NCI-H187 (cell line): ENCODE measurements at places on chromosomes 3 and 15.

- no peak for DNase-seq
Measured at GRCh38 chr3:126680667-126681055, 23.4 kb upstream of the CHCHD6 start.

- no peak for DNase-seq
Measured at GRCh38 chr3:123414973-123415775, 33.7 kb downstream of the ADCY5 start.

DNA sequence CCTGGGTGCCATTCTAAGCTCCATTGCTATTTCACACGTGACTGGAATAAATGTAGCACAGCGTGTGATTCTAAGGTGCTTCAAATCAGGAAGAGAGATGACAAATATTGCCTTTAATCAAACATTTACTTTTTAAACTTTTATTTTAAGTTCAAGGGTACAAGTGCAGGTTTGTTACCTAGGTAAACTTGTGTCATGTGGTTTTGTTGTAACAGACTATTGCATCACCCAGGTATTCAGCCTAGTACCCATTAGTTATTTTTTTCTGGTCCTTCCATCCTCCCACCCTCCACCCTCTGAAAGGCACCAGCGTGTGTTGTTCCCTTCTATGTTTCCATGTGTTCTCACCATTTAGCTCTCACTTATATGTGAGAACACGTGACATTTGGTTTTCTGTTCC lies 510.8 kb downstream of the PLOD2 start:
- no peak for DNase-seq

GRCh38 chr3:59775106-59775505 lies 725.3 kb upstream of the CFAP20DC start:
- no peak for DNase-seq

DNA sequence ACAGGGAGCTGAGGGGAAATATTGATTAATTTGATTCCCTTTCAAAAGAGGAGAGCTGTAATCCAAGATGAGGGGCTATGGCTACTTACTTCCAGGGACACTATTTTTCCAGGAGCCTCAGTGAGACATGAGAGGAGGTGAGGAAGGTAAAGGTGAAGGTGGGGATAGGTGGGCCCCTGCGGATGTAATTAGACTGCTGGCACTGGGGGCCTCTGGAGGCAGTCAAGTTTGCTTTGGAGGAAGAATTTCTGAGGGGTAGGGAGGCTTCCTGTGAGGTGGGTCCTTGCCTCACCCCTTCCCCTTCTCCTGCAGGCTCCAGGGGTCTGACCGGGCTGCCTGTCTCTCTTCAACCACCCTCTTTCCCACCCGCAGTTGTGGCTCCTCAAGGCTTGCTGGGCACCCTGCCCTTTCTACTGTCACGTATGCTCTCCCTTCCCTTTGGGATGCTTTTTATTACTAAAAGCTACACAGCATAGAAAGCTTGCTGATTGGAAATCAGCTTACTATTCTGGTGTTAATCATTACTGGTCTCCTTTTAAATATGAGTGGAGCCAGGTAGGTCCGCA lies 22.5 kb downstream of the GASK1A start:
- DNase-seq: no peak

GRCh38 chr15:80834402-80834801 lies 55.2 kb downstream of the CEMIP start:
- DNase-seq: no peak

- no peak for DNase-seq
Measured at GRCh38 chr3:150248116-150248887, 159.8 kb upstream of the TSC22D2 start.

DNA sequence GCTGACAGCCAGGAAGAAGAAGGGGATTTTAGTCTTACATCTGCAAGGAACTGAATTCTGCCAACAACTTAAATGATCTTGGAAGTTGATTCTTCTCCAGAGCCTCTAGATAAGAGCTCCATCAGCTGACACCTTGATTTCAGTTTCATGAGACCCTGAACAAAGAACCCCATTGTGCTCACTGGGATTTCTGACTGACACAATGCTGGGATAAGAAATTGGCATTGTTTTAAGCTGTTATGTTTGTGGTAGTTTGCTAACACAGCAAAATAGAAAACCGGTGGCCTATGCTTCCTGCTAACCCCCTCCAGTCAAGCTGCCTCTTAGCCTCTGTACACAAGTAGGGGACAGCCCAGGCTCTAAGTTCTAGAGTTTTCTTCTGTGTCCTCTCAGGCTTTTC lies 36.2 kb downstream of the MASP1 start:
- no peak for DNase-seq

- no peak for DNase-seq
Measured at GRCh38 chr3:172562871-172563865, 39.9 kb upstream of the TNFSF10 start.

DNA sequence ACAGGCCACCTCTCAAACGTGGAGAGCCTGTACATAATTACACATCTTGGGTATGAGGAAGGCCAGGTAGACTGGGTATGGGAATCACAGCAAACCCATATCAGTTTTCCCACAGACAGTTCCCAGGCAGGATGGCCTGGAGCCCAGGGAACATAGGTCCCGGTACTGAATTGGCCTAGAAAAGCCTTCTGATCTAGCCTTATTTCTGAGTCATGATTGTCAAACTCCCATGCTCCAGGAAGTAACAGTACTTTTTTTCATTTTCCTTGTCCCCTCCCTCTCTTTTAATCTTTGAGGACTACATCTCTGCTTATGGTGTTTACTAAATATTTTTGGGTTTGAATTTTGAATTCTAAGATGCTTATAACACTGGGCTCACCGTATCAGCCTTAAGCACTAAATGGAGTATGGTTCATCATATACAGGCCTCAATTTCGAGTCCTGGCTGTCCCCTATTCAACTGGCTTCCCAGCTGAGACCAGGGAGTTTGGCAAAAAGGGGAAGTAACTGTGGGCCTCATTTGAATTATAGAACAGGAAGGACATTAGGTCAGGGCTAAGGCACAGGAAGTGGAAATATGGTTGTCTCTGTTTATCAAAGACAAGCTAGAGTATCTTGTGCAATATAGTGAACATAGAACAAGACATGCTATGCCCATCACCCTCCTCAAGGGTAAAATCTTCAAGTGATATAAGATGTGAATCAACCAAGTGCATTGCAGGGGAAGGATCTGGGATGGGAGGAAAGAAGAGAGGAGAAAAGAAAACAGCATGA lies 494.6 kb downstream of the NTRK3 start:
- DNase-seq: no peak

DNA sequence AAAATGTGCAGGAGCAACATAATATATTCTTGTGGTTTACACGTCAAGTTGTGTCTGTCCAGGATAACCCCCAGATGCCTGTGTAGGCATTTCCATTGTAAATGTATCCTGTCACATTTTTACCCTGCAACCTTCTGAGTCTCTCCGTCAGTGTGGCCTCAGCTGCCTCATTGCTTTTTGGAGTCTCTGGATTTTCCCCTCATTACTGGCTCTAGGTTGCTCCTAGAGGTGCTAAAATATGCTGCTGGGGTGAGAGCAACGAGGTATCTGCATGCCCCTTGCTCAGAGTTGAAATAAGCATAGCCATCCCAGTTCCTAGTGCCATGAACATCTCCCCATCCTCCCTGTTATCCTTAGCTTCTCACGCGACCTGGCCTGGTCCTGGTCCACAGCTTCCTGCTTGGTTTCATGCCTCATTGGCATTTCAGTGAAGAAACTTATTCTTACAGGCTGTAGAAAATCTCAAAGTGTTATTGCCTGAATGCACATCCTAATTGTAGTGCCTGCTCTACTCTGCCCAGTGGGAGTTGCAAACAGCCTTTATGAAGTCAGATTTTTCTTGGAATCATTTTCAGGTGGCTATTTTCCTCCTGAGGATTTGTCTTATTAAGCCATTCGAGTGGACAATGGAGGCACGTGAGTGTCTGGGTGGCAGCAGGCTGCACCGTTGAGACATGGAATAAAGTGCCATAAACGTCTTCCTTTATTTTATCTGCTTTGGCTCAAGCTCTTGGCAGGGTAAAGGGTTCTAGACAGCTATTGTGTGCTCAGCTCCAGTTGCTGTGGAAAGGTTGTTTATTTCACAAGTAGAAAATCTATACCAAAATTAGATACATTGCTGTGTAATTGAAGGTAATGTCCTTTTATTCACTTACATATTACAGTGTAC lies 33.2 kb downstream of the OXNAD1 start:
- no peak for DNase-seq

- DNase-seq: no peak
Measured at GRCh38 chr3:32274306-32274705, 35.8 kb downstream of the CMTM8 start.

DNA sequence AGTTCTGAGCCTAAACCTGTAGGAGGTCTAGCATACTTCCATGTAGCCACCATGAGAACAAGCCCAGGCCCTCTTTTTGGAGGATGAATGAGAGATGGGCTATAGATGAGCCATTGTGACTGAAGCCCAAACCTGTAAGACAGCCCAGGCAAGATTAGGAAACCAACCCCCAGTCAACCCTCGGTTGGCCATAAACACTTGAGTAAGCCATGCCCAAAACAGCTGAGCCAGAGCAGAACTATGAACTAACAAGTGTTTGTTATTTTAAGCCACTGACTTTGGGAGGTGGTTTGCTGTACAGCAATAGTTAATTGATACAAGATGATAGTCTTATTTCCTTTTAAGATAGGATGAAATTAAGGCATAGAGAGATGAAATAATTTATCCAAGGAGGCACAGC lies 12.4 kb upstream of the CPNE4 start:
- no peak for DNase-seq

DNA sequence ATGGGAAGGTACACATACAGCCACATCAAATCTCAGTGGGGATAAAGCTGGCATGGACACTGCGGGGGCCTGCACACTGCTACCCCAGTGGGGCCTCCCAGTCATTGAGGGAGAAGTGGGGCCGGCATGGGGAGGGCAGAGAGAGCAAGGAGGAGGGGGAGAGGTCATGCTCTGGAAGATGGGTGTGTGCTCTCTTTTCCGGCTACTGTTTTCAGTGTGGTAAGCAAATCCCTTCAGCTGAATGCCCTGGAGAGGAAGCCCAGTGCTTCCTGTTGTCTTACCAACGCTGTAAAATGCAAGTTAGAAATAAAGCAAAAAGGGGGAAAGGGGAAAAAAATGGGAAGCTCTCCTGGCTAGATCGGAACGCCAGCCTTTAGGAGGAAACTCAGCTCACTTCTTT lies 30.8 kb downstream of the NRROS start:
- no peak for DNase-seq

DNA sequence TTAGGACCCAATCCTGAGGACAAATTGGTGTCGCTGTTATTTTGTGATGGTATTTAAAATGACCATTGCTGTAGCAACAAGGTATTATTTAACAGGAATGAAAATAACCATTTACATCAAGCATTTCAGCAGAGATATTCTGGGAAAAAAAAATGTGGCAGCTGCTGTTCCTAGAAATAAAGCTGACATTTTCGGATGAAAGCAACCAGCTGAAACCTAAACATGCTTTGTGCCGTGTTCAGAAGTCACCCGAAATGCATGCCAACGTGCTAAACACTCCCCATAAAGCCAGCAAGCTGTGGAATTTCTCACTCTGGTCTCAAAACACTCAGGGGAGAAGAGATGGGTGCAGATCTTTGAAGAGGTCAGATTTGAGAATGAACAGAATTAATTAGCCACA lies 31.5 kb upstream of the TAFA4 start:
- no peak for DNase-seq
